ENCODE measurements at places on chromosomes 16 and 17.

- no peak for DNase-seq
These were observed 618 bp downstream of the GGA3 start for GRCh38 chr17:75260641-75261335.

DNA sequence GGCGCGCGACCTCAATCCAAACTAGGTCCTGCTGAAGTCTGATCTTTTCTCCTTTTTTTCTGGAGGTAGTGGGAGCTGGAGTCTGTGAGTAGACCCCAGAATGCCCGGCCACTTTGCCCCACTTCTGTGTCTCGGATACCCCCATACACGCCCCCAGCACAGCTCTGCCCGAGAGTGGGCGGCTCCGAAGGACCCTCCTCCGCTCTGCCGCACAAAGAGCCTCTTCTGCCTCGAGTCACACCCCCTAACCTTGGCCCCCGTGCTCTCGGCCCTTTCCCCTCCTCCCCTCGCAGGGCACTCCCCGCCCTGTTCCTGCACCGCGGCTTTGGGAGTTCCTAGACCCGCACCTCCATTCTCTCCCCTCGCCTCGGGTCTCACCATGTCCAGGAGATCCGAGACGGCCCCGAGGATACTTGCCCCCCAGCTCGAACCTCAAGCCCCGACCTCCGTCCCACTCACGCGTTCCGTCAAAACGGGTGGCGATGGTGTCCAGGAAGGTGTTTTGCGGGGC is 476 bp downstream of the KCNH4 start:
- no peak for DNase-seq

DNA sequence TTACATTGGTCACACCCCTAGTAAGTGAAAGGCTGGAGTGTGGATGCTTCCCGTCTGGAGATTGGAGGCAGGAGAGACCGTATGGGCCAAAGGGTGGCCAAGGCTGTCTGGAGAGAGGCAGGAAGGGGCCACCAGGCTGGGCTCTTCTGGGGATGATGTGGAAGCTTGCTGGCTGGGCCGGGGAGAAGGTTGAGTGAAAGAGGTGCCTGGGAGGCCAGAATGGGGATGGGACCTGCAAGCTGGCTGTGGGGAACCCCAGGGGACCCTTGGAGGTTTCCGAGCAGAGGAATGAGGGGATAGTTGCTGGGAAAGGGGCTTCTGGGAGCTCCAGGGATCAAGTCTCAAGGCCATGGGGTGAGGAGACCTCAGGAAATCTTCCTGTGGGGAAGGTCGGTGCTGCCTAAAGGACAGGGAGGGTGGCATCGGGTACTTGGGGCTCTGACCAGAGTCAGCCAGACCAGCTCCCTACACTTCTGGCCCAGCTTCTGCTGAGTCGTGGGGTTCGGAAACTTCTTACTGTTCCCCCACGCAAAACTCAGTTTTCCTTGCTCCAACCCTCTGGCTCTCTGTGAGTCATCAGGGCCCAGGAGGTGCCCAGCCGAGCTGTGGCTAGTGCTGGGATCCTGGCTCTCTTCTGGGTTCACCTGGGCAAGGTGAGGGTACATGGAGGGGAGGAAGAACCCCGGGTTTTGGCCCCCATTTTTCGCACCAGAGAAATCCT is 3.1 kb downstream of the MRC2 start:
- no peak for DNase-seq

DNA sequence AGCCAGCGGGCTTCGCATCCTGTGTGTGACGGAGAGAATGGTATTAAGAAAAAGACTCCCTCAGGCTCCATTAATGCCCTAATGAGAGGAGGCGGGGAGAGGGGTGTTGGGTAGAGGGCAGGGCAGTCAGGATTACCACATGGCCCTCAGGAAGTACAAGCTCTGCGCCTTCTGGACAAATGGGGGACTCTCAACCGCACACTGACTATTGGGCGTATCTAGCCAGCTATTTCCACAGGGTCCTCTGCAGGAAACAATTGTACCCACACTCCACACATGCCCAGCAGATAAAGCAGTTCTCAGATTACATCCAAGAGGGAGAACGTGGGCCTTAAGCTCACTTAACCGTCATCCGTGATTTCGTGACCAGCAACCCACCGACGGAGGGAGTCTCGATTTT is 14.7 kb downstream of the NXN start:
- no peak for DNase-seq

DNA sequence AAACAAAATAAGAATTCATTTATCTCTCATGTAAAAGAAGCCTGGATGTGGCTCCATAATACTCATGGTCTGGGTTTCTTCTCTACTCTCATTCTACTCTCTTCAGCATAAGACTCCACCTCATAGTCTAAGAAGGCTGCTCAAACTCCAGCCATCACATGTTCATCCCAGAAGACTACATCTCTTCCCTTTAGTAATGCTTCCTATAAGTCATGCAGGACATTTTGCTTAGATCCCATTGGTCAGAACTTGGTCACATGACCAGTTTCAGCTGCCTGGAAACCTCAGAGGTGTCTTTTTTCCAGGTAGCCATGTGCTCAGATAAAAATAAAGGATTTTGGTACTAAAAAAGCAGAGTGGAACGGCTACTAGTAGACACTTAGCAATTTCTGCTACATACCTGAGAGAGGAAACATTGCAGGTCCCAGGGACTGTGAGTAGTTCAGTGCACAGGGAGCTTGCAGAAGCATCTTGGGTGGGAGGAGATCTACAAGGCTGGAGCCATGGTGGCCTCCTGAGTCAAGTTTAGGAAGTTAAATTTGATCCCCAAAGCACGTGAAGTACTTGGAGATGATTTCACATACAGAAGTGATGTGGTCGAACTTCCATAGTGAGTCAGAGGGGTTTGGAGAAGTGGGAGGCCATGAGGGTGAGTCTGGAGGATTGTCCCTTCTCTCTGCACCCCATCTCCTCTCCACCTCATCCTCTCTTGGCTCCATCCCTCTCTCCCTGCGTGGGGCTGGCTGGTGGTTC is 110.2 kb downstream of the CCDC182 start:
- no peak for DNase-seq

- DNase-seq: no peak
These were observed 22.6 kb upstream of the MPHOSPH6 start for GRCh38 chr16:82192665-82193064.

- DNase-seq: no peak
These were observed 7.8 kb downstream of the PSMD12 start for GRCh38 chr17:67358612-67359011.

DNA sequence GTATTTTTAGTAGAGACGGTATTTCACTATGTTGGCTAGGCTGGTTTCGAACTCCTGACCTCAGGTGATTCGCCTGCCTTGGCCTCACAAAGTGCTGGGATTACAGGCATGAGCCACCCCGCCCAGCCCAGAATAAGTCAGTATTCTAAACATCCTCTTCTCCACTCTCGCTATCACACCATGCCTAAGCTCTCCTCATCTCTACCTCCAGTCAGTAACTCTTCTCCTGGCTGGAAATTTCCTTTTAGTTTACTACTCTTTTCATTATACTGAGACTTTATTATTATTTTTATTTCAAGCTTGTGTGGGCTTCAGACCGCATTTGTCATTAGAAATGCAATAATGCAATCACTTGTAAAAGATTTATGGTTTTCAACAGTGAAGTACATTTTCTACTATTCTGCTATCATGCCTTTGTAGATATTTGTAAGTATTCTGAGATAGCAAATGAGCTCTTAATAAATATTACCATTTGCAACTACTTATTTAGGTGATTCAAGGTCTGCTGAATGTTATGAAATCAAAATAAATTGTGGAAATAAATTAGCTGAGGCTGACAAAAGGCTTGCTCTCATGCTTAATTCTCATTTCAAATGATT is 617.3 kb upstream of the GOT2 start:
- DNase-seq: no peak

DNA sequence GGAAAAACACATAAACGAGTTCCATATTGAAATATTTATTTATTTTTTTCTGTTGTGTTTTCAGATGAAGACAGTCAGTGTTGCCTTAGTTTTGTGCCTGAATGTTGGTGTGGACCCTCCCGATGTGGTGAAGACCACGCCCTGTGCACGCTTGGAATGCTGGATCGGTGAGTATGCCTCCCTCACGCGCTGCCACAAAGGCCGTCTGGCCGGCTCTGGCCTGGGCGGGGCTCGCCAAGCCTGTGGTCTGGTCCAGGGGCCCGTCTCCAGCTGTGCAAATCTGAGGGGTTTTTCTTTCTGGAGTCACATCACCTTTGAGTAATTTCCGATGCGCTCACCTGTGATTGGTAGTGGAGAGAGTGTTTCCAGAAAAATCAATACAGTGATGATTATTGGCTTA is 81.0 kb downstream of the RPTOR start:
- no peak for DNase-seq

- no peak for DNase-seq
These were observed 41.2 kb downstream of the PRMT7 start for GRCh38 chr16:68351991-68352431.

- no peak for DNase-seq
These were observed 22.4 kb downstream of the CES1 start for GRCh38 chr16:55810451-55810961.

- no peak for DNase-seq
These were observed 161.0 kb upstream of the NLRP1 start for GRCh38 chr17:5745111-5745813.

DNA sequence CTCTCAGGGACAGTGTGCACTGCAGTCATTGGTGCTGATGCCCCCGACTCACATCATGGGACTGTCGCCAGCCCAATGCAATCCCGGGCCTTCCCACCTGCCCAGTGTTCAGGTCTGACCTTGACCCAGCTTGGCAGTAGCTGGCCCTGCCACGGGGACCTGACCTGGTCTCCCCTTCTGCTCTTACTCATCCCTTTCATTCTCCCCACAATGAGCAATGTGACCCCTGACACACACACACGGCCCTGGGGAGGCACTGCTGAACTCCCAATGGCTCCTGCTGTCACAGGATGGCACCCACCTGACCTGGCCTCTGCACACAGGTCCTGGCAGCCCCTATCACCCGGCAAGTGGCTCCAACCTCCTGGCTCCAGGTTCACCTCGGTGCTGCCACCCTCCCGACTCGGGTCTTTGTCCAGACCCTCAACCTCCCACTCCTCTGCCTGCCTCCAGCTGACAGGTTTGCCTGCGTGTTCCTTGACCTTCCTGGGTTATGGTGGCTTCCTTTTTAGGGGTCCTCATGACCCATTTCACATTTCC is 6.6 kb downstream of the CD300C start:
- DNase-seq: no peak

GRCh38 chr16:57562669-57563486 is 20.4 kb downstream of the ADGRG5 start:
- no peak for DNase-seq

GRCh38 chr17:40497695-40498094 is 3.7 kb downstream of the TNS4 start:
- DNase-seq: no peak

GRCh38 chr16:87818533-87819161 is 50.7 kb downstream of the SLC7A5 start:
- DNase-seq: no peak

DNA sequence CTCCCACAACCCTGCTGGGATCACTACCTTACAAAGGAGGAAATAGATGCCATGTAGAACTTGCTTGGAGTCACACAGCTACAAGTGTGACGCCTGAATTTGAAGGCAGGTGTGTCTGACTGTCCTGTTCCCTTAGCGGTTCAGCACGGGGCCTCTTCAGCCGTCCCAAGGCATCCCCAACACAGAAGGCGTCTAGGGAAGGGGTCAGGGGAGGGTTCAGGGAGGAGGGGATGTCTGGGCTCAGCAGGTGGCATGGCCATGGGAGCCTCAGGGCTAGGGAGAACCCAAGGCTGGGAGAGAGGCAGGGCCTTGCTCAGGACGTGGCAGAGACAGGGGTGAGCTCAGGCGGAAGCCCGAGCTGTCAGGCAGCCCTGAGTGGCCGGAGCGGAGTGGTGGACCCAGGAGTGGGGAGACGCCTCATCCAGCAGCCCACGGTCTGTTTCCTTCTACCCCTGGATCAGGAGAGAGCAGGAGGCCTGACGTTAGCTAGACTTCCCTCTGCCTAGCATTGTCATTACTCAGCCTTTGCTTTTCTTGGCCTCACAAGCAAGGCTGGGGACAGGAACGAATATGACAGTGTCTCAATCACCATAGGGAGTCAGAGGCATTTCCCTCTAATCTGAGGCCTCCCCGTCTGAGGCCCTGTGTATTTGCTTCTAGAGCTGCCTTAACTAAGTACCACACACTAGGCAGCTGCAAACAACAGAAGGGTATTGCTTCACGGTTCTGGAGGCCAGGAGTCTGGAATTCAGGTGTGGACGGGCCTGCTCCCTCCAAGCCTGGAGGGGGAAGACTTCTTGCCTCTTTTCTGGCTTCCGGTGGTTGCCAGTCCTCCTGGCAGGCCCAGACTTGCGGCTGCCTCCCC is 31.3 kb upstream of the ANKRD40CL start:
- DNase-seq: no peak

- DNase-seq: no peak
These were observed 21.9 kb downstream of the DYNLL2 start for GRCh38 chr17:58105093-58105492.

Data from stimulated activated CD8-positive, alpha-beta memory T cell treated with anti-CD3 and anti-CD28 coated beads, Interleukin-12 subunit alpha, Interleukin-12 subunit beta, amount 100 ng/mL, for 4 hours (primary cell).